Hematopoietic multipotent progenitor cell treated with erythropoietin and hydrocortisone succinate and interleukin-3 and kit ligand, for 15 days (in vitro differentiated cells): ENCODE measurements at places on chromosomes 3 and 15.
A peak's percentile ranks its signal among the peaks of the same experiment; 100 is the strongest.

- DNase-seq = peak; percentile 80
Observed at GRCh38 chr3:13461169-13462124, 18.7 kb upstream of the HDAC11 start.

GRCh38 chr3:1087066-1087560, 5.7 kb upstream of the CNTN6 start:
- no peak for DNase-seq

DNA sequence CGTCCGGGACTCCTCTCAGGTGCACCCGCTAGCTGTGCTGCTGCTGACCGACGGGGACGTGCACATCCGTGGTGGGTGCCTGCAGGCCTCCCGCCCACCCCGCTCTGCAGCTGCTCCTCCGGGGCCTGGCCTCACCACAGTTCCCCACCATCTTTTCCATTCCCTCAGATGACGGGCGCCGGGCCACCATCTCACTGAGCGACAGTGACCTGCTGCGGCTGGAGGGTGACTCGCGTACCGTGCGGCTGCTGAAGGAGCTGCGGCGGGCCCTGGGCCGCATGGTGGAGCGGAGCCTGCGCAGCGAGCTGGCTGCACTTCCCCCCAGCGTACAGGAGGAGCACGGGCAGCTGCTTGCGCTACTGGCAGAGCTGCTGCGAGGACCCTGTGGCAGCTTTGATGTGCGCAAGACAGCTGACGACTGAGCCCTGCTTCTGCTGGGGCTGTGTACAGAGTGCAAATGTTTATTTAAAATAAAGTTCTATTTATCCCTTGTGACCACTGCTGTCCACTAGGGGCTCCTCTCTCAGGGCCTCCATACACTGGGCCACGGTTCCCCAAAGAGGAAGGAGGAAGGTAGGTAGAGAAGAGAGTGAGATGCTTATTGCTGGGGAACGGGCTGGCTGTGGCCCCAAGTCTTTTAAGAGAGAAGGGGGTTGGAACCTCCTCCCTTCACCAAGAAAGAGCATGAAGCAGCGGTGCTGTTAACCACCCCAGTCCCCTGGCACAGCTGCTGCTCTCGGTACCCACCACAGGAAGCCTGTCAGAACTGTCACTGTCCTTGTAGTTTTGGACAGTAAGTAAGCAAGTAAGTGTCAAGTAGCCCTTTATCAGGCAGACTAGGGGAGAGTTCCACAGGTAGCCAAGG, 47.0 kb downstream of the DHX30 start:
- DNase-seq = no peak

GRCh38 chr15:90394748-90395442, 6.9 kb downstream of the IQGAP1 start:
- no peak for DNase-seq

- no peak for DNase-seq
Observed at GRCh38 chr3:56060521-56061278, 407.6 kb downstream of the ERC2 start.

GRCh38 chr3:177615015-177615414, 417.7 kb upstream of the TBL1XR1 start:
- no peak for DNase-seq

- DNase-seq = no peak
Observed at GRCh38 chr15:69237718-69238117, 61.0 kb upstream of the PAQR5 start.

DNA sequence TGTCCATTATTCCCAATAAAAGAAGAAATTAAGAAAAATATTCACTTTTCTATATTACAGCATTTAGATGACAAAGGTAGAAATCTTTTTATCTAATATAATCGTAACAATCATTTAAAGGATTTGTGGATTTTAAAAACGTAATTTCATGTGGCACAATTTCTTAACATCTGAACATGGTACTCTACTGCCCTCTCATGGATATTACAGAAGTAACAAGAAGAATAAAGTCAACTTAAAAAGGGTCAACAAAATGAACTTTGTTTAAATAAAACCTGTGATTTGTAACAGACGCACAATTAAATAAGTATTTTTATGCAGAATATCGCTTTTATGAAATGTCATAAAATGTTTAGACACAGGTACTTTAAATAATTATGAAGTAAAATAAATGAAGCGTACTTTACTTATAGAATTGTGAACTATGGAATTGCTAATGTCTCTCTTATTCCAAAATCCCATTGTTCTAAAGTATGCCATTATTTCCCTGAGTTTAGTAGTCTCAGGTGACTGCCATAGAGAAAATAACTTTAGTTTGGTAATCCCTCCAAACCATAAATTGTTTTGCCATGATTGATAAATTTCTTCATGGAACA, 366.8 kb upstream of the ZNF385D start:
- DNase-seq = peak; percentile 2

DNA sequence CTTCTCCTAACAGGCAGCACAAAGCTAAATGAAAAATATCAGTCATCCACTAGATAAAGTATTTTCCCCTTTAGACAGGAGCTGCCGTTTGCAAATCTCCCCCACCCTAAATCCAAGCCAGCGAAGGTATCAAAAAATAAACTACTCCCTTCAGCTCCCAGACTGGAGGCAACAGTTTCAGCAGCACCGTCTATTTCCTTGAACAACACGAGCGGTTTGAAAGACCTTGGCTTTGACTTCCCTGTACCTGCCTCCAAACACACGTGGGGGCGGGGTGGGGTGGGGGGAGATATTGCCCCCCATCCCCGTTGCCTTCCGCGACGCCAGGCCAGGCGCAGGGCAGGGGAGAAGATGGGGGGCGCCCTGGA, 832 bp upstream of the CACNA1D start:
- no peak for DNase-seq

DNA sequence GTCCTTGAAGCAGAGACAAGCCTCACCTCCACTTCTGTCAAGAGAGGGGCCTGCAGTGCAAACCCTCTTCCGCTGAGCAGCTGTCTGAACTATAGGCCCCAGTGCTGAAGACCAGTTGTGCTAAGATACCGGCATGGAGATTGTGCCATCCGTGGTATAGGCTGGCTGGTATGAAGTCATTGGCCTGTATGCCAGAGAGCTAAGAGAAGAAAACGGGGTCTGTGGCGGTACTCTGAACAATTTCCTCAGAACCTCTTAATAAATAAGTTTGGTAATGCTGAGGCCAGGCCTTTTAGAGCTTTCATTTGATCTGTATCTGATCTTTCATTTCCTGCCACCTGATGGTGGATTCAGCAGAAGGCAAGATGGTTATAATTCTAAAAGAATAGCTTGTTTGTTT, 123.0 kb downstream of the LRIG1 start:
- DNase-seq = no peak

DNA sequence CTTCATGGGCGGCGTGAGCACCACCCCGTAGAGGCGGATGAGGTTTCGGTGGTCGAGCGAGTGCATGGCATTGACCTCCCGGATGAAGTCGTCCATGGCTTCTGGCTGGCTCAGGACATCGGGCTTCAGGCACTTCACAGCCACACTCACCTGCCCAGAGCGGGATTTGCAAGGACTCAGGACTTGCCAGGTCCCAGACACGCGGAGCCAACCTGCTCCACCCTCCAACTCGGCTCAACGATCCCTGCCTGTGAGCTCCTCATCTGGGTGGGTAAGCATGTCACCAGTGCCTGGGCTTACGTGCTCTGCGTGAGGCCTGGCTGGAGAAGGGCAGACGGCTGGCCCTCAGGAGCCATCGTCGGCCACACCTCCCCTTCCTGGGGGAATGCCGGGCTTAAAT, 25.2 kb downstream of the TNK2 start:
- DNase-seq = no peak

DNA sequence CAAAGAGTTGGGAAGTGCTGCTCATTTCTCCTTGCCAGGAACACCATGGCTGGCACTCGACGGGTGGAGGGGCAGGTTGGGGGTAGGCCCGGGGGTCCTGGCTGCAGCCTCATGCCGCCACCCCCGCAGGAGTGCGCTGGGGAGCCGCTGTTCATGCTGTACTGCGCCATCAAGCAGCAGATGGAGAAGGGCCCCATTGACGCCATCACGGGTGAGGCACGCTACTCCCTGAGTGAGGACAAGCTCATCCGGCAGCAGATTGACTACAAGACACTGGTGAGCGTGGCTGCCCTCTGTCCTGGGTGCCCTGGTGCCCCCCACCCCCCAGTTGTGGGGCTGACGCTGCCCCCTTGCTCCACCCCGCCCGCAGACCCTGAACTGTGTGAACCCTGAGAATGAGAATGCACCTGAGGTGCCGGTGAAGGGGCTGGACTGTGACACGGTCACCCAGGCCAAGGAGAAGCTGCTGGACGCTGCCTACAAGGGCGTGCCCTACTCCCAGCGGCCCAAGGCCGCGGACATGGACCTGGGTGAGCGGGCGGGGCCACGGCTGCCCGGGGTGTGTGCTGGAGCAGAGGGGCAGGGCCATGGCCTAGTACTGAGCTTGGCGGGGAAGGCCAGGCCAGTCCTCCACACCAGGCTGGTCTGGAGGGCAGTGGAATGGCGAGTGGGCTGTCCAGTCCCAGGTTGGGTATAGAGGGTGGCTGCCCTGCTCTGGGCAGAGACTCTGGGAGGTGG, 45.1 kb downstream of the PLXNA1 start:
- no peak for DNase-seq

- DNase-seq = no peak
Observed at GRCh38 chr3:34056951-34057390, 258.5 kb downstream of the PDCD6IP start.

GRCh38 chr3:79253704-79254103, 514.1 kb downstream of the ROBO1 start:
- DNase-seq = no peak

DNA sequence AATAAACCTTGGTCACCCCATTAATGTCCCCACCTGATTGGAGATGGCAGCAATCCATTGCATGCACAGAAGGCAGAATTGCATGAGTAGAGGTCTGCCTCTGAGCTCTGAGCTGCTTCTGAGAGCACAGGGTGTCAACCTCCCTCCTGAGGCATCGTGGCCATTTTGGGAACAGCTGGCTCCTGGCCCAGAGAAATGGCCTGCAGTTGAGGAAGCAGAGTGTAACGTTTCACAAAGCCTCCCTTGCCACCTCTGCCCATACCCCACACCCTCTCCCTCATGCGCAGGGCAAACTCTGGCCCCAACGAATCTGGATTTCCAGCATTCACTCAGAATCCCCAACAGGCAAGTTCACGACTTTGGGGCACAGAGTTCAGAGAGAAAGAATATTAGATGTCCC, 198.9 kb downstream of the ADAMTS9 start:
- DNase-seq = no peak

DNA sequence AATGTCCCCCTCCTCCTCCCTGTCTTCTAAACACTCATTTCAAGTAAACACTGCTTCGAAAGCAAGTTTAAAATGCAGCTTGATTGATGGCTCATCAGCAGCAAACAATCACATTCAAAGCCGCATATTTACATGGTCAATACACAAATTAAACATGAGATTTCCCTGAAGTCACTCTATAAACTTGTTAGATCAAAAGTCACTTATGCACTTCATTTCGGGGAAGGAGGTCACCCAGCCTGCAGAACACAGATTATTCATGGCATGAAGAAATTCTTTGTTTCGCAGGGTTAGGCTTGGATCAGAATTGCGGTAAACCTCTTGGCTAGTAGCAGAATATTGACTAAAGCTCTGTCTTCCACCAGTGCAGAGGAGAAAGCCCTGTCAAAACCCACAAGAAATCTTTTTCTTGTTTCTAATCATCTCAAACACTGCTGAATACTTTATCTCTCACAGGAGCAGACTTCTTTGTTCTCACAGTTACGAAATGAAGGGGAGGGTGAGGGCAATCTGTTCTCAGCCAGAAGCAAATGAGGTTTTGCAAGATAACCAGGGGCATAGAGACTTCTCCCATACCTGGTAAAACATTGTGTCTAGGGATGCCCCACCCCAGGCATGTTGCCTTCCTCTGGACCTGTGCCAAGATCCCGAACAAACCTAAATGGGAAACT, 133.3 kb upstream of the CHL1 start:
- DNase-seq = no peak

DNA sequence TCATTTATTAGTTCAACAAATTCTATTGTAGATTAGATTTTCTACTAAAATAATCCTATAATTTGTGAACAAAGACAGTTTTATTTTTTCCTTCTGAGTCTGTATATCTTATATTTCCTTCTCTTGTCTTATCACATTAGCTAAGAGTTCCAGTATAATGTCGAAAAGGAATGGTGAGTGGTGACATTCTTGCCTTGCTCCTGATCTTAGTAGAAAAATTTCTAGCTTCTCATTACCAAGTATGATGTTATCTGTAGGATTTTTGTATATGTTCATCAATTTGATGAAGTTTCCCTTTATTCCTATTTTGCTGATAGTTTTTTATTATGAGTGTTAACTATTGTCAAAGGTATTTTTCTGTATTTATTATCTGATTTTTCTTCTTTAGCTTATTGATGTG, 756.6 kb upstream of the BCHE start:
- no peak for DNase-seq

GRCh38 chr3:134618478-134619300, 32.1 kb downstream of the KY start:
- DNase-seq = no peak

DNA sequence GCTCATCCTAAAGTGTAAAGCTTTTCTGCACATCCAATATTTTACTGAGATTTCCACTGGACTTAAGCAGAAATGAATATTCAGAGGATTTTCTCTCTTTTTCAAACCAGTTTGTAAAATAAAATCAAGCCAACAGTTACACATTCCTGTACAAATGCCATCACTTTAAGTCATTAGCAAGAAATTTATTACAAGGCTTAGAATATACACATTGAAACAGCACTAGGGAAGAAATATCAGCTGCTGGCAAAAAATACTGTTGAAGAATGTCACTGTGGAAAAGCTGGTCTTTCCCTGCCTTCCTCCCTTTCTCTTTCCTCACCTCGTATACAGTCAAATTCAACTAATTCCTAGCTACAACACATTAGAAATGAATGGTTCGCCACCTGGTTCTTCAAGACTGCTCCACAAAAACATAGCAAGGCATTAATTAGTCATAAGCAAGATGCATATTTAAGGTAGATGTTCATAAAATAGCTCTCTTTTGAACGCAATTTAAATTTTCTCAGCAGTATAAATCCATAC, 21.3 kb downstream of the PLOD2 start:
- DNase-seq = no peak

DNA sequence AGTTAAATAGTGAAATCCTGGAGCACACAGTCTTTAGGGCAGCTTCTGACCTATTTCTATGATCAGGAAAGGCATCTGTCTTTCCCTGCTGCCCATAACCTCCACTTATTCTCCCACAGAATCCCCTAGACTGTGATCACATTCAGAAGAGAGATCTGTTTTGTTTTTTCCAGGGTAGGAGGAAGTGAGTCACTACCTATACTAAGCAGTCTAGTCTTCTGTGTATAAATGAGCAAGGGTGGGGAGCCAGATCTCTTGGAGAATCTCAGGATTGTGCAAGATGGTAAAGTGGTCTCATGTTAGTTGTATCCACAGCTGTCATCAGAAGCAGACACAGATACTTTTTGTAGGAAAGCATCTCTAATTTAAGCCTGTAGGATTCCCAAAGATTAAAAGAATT, 11.8 kb upstream of the FBXO22 start:
- no peak for DNase-seq

GRCh38 chr15:31254431-31255175, 72.0 kb upstream of the KLF13 start:
- DNase-seq = no peak

DNA sequence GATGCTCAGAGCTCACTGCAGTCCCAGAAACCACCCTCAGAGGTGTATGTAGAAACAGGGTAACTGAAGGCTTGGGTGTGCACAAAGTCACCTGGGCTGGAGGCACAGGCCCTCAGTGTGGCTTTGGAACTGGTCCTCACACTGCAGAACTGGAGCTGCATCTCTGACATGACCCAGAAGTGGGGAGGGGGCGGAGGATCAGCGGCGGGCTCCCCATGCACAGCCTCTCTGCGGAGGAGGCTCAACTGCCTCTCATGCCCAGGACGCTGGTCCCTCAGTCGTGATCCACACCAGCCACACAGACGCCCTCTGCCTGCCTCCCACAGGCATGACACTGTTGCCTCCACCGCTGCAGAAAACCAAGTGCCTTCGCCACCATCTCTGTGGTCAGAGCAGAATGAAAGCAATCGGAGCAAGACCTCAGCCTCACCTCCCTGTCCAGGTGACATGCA, 73.7 kb downstream of the TM2D3 start:
- DNase-seq = peak; percentile 22
